ENCODE measurements at places on chromosomes 5 and 9.

GRCh38 chr9:128845186-128845931 lies 15.8 kb upstream of the SPOUT1 start:
- no peak for DNase-seq

DNA sequence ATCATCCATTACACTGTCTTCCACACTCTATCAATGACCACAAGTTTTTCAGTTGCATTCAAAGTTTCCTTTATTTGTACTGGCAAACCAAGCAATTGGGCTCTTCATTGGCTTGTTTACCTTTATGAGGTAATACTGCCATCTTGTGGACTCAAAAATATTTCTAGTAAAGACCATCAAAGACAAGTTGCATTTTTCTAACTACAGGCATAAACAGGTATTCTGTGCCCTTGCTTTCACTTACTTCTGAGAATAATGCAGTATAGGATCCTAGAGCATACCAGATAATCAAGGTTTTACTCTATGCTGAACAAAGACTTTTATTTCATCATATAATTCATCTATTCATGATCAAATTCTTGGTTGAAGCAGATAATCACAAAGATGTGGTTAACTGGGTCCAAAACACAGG lies 173.7 kb upstream of the POU5F2 start:
- no peak for DNase-seq

- no peak for DNase-seq
Observed at GRCh38 chr5:61730866-61731265, 398.8 kb downstream of the ZSWIM6 start.

GRCh38 chr9:16787724-16788123 lies 82.7 kb downstream of the BNC2 start:
- DNase-seq = no peak

DNA sequence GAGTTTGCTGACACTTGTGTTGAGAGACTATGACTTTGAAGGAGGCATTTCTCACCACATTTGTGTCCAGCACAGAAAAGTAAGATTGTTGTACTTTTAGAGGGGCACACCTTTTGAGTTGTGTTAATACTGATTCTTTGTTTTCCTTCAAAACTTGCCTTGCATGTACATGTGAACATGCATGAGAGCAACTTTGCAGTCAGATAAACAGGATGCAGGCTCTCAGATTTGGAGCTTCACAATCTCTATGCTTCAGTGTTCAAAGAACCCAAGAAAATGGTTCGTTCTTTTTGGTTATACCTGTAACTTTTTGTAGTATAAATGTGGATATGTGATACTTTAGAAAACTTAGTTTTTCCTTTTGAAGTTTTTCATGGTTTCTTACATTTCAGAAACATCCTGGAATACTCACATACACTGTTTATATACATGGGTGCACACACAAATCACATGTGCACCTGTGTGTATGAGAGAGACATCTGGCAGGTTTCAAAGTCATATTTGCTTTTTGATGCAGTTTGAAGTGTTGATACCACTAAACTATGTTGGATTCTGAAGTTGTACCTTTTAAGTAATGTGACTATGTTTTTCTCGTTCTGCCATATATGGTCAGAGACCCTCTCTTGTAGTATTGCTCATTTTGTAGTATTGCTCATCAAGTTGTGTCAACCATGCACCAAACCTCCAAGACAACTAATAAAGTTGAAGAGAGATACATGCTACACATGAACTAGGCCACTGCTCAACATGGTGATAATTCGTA lies 190.7 kb downstream of the CD180 start:
- no peak for DNase-seq

GRCh38 chr5:76337953-76338451 lies 65.1 kb upstream of the IQGAP2 start:
- DNase-seq = no peak

DNA sequence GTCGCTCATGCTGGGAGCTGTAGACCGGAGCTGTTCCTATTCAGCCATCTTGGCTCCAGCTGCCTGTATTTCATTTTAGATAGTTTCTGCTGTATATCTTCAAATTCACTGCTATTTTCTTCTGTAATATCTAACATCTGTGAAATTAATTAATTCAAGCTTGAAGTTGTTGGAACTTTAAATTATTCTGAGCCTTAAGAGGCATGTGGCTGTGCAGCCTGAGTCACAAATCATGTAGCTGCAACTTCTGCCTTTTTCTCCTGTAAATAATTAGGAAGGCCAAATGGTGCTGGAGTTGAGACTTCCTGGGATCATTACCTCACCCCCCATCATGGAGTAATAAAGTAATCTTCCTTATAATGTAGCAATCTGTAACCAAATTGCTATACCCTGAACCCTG lies 183.3 kb upstream of the PCSK5 start:
- no peak for DNase-seq

DNA sequence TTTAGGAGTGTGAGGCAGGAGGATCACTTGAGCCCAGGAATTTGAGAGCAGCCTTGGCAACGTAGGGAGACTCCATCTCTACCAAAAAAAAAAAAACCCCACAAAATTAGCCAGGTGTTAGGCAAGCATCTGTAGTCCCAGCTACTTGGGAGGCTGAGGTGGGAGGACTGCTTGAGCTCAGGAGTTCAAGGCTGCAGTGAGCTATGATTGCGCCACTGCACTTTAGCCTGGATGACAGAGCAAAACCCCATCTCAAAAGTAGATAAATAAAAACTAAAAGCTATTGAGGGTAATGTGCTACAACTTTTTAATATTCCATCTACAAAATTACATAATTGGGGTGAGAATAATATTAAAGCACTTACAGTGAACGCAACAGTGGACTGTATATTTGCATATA lies 5.9 kb downstream of the BDP1 start:
- DNase-seq = no peak

DNA sequence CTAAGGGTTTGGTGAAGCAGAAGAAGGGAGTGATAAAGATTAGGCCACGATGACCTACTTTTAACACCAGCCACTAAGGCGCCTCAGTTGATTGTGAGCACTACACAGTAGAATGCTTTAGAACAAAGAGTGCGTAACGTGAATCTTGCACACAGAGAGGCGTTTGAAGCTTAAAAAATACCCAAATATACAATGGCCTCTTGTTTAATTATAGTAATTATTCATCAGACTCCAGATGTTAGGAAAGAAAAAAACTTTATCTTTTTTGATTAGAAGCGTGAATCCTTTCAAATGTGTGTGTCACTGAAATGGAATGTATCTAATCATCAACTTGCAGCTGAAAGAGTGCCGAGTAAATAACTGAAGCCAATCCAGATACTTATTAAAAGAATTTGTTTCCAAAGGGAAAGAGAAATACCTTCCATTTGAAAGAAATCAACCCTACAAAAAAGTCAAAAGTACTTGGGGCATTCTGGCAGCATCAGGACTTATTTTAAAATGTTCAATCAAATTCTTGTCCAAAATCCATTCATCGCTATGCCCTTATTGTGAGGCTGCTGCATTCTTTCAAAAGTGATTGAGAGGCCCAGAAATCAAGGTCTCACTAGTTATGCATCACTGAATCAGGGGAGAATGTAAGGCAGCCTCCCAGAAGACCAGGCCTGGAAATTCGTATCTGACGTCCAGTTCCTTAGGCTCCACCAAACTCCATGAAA lies 337.5 kb downstream of the ZNF608 start:
- no peak for DNase-seq

- DNase-seq = peak; percentile 63
Observed at GRCh38 chr9:136975644-136976043, 1.7 kb upstream of the PTGDS start.

- DNase-seq = no peak
Observed at GRCh38 chr5:83026930-83027687, 50.1 kb downstream of the TMEM167A start.

GRCh38 chr9:38107405-38107804 lies 38.4 kb upstream of the SHB start:
- DNase-seq = no peak

DNA sequence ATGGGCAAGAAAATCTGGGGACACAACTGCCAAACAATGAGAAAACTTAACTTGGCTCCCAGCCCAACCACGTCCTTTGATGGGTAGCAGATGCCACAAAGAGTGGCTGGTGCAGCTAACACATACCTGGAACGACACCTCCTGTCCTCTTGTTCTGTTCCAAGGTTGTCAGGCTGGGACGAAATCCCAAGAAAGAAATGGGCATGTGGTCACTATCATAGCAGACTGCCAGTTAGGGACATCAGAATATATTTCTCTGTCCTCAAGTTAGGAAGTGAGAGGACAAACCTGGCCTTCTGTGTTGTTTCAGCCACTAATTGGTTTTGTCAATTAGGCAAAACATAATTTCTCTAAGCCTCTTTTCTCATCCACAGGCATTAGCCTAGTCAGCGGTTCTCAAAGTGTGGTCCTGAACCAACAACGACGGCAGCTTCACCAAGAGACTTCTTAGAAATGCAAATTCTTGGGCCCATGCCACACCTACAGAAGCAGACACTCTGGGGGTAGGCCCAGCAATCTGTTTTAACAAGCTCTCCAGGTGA lies 63.4 kb downstream of the RAPGEF1 start:
- no peak for DNase-seq

- DNase-seq = no peak
Observed at GRCh38 chr9:107638521-107639310, 149.1 kb upstream of the KLF4 start.

GRCh38 chr5:140108093-140109017 lies 5.6 kb upstream of the PURA start:
- DNase-seq = peak; percentile 43

GRCh38 chr5:170880084-170880483 lies 18.3 kb downstream of the RANBP17 start:
- DNase-seq = no peak

- no peak for DNase-seq
Observed at GRCh38 chr9:89339807-89340206, 21.5 kb downstream of the SECISBP2 start.

DNA sequence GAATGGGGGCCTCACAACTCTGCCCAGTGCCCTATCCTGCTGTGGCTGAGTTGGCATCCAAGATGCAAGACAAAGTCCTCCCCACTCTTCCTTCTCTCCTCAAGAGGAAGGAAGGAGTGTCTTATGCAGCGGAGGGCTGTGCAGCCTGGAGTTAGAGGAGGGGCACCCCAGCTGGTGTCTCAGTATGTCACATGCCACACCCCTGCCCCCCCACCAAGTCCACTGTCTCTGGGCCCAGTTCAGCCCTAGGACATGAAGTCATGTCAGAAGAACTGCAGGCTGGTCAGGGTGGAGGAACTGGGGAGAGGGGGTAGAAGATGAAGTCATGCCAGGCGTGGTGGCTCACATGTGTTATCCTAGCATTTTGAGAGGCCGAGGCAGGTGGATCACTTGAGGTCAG lies 28.0 kb upstream of the SLC28A3 start:
- no peak for DNase-seq

DNA sequence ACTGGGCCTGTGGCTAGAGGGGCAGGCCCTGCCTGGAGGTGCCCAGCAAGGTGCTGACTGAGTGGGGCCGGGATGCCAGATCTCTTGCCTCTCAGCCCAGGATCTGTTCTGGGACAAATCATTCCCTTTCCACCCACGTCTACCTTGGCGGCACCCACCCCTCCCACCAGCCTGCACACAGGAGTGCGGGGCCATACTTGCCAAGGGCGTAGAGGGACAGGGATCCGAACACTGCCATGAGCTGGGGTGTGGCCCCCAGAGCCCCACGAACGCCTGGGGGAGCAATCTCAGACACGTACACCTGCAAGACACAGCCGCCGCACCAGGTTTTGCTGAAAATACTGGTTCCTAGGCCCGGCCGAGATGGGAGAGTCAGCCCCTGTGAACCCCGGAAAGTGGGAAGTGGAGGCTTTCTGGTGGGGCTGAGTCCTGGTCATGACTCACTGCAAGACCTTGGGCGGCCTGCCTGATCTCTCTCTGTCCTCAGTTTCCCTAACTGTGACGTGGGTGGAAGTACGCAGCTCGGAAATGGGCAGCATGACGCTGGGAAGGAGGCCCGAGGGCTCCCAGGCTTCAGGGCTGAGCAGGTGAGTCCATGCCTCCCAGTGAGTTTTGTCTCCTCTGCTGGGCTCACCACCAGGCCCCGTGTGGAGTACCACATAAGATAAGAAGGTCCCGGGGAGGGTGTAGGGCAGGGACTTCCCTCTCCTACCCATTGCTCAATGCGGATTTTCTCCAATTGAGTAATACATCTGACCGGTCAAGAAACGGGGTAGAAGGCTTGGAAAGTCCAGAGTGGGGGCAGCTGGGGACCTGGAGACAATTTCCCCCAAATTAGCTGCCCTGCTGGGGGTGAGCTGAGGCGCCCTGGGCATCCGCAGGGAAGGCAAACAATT lies 2.6 kb downstream of the SLC2A6 start:
- DNase-seq = no peak

- DNase-seq = no peak
Observed at GRCh38 chr5:151340004-151340403, 7.4 kb downstream of the SLC36A2 start.

- DNase-seq = peak; percentile 10
Observed at GRCh38 chr5:127229185-127229889, 61.3 kb upstream of the MEGF10 start.

DNA sequence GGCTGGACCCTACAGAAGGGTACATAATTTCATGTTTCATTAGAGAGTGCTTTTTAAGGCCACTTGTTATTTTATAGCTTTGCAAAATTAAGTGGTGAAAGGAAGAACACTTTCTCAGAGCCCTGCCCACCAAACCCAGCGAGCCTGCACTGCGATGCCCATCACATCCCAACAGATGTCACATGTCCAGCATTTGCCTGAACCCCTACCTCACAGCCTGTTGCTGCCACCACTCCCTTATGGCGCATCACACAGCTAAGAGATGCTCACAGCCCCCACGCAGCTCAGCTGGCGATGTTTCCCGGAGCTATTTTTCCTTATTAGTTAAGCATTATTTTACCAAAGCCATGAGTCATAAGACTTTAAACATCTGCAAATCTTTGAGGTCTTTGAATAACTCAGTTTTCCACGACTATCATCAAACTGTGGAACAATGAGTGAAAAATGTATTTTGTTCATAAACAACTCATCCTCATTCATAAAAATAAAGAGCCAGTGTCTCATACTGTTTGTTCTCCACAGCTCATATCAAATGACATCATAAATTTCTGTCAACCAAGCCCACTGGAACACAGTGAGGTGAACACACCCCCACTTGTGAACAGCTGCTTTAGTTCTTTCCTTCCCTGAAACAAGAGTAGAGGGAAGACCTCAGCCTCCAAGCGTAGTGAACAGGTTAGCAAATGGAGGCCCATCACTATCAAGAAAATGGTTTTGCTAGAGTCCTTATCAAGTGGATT lies 104.9 kb downstream of the SYK start:
- DNase-seq = no peak

DNA sequence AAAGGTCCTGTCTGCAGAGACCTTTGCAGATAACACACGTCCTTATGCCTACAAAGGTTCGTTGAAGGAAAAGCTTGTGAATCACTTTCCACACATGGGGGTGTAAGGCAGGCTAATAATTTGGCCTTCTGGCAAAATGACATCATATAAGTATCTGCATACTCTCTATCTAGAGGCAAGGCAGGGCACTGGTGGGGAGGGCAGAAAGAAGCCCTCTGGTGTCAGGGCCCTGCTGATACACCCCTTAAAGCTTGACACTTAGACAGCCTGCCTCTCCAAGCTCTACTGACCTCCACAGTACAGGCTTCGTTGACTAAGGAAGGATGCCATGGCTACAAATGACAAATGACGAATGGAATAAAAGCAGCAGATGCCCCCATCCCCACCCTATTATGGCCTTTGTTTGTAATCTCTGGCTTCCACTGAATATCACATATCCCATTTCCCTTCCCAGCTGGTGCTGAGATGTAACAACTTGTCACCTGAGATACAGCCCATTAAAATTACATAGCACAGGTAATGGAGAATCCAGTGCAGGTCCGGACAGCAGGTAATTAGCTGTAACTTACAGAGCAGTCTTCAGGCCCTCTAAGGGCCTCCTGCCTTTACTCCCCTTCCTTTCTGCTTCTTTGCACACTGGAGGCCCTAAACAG lies 76.9 kb upstream of the IFNK start:
- DNase-seq = no peak

All from C1 segment of cervical spinal cord (tissue), 14 donors.